Stimulated activated CD8-positive, alpha-beta memory T cell treated with anti-CD3 and anti-CD28 coated beads, Interleukin-15, amount 100 ng/mL, for 4 hours (primary cell): ENCODE measurements at places on chromosomes 7 and 10.

- no peak for DNase-seq
These were observed 129.4 kb downstream of the BMPER start for GRCh38 chr7:34034728-34035127.

DNA sequence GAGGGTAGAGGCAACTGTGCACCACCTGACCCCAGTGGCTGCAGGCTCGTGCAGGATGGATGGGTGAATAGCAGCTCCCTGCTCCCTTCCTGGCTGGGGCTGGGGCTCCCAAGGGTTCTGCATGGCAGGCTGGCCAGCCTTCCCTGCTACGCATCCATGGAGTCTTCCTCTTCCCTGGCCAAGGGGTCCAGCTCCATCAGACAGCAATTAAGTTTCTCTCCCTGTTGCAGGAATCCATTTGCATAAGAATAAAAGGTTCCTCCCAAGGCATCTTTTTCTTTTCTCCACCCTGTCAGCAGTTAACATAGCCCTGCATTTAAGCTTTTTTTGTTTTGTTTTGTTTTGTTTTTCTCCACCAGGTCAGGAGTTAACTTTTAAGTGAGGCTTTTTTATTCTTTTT lies 10.0 kb upstream of the CPA2 start:
- DNase-seq, result no peak

DNA sequence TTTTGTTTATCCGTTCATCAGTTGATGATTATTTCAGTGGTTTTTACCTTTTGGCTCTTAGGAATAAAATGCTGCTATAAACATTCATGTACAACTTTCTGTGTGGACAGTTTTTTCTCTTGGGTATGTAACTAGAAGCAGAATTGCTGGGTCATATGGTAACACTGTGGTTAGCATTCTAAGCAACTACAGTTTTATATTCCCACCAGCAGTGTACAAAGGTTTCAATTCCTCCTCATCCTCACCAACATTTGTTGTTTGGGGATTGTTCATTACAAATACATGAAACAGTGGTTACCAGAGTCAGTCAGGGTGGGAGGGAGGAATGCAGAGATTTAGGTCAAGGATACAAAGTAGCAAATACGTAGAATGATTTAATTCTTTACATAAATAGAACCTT lies 97.0 kb downstream of the NPSR1 start:
- DNase-seq, result no peak

DNA sequence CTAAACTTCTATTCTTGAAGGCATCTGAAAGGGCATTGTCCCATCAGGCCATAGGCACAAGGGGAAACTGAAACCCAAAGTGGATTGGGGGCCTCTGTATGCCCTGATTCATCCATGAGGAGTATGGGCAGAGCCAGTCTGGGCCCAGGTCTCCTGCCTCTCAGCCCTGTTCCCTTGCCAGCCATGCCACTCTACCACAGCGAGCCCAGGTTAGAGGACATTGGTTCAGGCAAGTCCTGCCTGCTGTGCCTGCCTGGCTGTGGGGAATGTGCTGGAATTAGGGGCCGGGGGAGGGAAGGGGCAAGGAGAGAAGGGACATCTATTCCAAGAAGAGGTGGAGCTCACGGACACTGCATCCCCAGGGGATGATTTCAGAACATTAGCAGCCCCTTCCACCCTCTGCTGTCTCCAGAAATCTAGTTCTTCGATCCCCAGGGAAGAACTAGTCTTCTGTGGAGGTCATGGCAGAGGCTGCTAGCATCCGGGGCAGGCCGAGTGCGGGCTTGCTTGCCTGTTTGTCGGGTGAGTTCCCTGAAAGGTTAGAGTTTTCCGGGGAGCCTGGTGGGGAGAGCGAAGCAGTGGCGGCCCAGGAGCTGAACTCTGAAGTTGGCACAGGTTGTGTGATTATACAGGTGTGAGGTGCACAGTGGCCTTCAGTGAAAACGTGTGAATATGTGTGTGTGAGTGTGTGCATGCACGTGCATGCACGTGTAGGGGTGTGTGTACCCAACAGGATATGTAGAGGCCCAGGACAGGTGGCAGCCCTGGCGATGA lies 37.8 kb downstream of the TBATA start:
- no peak for DNase-seq

DNA sequence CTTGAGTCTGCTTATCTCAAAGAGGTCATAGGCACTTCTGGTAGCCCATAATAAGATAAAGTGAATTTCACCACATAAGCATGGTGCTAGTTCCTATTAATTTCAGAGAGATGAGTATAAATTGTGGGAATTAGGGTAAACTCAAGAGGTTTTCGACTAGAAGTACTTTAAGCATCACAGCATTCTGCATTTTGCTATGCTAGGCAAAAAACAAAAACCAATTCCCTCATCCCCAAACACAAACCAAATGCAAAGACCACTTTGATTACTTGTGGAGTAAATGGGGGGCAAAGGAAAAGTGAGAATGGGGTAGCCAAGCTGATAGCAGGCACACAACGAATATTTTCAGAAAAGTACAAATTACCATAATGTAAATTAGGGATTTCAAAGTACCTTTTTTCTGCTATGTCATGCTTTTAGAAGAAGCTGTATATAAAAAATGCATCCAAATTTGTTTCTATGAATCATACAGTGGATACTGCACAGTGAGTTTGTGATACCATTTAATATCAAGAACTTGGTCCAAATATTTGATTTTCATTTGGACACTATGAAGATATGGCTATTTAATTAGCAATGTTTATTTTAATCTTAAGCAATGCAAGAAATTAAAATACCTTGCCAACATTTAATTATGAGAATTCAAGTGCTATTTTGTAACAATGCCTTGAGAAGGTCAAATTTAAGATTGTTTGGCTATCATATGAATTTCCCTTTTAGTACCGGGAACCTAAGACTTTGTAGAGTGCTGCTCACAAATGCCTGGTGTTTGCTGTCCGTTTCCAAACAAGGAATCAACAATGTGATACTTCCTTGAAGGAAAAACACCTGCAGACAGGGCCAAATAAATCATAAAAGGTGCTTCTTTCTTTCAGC lies 455.5 kb downstream of the PHTF2 start:
- no peak for DNase-seq

DNA sequence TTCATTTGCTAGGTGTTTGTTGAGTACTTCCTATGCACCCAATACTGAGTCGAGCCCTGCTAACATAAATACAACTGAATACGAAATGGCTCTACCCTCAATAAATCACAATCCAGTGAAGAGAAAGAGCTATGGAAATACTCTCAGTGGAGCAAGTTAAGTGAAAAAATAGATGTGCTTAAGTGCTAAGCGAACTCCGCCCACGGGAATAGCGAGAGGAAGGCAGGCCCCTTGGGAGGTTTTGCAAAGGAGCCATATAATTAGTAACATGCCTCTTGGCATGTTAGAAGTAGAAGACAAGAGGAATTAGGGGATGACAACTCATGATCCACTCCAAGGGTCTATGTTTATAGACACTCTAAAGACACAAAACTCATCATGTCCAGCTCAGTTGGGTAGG lies 42.8 kb upstream of the TSPAN33 start:
- DNase-seq, result no peak

GRCh38 chr10:79292891-79293746 lies 54.1 kb upstream of the PPIF start:
- no peak for DNase-seq

DNA sequence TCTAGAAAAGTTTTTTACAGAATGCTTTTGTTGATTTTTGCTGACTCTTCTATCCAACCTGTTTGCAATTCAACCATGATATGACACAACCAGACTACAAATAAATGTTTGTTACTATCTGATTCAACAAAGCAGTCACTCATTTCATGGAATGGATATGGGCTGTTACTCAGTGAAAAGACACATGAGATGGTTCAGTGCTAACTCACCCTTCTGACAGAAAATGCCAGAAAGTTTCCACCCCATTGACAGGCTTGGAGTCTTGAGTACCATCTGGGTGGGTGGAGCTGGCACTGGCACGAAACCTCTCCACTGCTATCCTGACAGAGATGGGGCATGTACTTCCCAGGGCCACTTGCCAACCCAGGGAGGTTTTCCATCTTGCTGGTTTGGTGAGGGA lies 39.5 kb downstream of the RBM28 start:
- no peak for DNase-seq

GRCh38 chr7:148173369-148173768 lies 417.2 kb upstream of the C7orf33 start:
- DNase-seq, result no peak

GRCh38 chr7:26504411-26505120 lies 212.9 kb downstream of the SNX10 start:
- no peak for DNase-seq

GRCh38 chr10:122468926-122469781 lies 7.8 kb downstream of the HTRA1 start:
- DNase-seq, result no peak

GRCh38 chr7:72805526-72806494 lies 22.2 kb downstream of the TYW1B start:
- no peak for DNase-seq

DNA sequence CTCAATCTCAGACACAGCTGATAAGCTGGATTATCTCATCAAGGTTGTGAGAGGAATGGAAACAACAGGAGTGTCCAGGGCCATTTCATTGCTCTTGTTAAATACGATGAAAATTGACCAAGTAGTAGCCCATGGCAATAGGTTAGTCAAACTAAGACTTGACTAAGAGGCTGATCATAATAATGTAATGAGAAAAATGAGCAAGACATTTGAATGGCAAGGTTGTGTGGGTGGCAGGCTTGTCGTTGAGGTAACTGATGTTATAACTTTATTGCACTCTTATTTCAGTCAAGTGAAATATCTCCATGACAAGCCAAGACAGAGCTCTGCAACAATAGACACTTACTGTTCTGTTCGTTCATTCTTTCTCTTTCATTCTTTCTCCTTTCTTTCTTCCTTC lies 532.0 kb downstream of the GATA3 start:
- DNase-seq, result no peak

GRCh38 chr10:14836208-14836607 lies 1.6 kb downstream of the CDNF start:
- DNase-seq, result no peak

GRCh38 chr7:1094870-1095269 lies 7.0 kb downstream of the GPER1 start:
- no peak for DNase-seq

- DNase-seq, result no peak
These were observed 34.2 kb upstream of the ZNRF2 start for GRCh38 chr7:30249986-30250774.

- no peak for DNase-seq
These were observed 67.1 kb downstream of the WAC start for GRCh38 chr10:28600056-28600455.

GRCh38 chr7:159141167-159141566 lies 3.5 kb downstream of the VIPR2 start:
- no peak for DNase-seq

DNA sequence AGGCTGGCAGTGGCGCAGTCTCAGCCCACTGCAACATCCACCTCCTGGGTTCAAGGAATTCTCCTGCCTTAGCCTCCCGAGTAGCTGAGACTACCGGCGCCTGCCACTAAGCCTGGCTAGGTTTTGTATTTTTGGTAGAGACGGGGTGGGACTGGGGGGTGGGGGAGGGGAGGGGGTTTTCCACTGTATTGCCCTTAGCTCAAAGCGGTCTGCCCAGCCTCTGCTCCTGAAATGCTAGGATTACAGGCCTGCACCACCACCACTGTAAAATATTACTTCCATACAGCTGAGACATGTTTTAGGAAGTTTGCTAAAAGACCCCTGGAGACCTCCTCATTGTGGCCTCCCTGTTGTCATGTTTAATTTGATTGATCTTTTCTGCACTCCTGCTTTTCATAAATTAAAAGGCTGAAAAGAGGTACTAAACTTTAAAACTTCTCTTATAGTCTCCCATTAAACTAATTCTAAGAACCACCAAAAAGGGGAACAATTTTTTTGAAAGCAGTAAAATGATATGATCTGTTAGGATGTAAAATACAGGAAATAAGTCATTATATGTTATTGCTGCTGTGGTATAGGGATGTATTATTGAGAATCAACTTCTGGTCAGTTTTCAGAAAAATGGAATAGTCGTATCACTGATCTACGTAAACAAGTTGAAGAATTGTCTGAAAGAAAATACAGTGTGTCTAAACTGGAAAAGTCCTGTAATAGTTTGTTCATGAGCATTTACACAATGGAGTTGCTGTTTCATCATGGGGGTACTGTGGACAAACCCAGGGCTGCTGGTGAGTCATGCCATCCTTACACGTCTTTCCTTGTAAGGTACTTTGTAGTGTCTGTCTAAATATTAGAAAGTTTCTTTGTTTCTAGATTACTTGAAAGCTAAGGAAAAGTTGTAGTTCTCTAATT lies 72.9 kb upstream of the TMEM248 start:
- no peak for DNase-seq

GRCh38 chr10:61621605-61622051 lies 41.1 kb upstream of the CABCOCO1 start:
- DNase-seq, result no peak

DNA sequence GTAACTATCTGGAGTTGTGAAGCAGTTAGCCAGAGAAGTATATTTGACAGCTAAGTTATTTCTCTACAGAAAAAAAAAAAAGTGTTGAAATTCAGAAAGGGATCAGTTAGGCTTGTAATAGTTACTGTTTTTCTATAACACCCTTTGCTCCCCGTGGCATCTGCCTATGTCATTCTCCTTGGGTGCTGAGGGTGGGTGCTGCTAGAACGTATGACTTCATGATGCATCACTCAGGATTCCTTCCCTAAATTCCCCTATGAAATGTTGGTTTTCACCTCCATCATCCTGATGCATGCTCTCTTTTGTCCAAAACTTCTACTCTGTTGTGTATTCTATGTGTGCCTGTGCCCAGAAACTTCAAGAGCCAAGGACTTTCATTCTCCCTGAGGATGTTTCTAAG lies 536.4 kb downstream of the GRM8 start:
- DNase-seq, result no peak

GRCh38 chr7:517774-518629 lies 1.6 kb downstream of the PDGFA start:
- DNase-seq, result no peak
